ENCODE measurements at places on chromosomes 7 and 10. TPM values are rescaled to one million over a fixed set of nuclear protein-coding genes. Genes with fewer than 3 reads are reported as not detected.

CROT gene
- 12.7 TPM for total RNA-seq

- DNase-seq, result no peak
Measured at GRCh38 chr7:154575497-154575896, 427.4 kb downstream of the PAXIP1 start.

DNA sequence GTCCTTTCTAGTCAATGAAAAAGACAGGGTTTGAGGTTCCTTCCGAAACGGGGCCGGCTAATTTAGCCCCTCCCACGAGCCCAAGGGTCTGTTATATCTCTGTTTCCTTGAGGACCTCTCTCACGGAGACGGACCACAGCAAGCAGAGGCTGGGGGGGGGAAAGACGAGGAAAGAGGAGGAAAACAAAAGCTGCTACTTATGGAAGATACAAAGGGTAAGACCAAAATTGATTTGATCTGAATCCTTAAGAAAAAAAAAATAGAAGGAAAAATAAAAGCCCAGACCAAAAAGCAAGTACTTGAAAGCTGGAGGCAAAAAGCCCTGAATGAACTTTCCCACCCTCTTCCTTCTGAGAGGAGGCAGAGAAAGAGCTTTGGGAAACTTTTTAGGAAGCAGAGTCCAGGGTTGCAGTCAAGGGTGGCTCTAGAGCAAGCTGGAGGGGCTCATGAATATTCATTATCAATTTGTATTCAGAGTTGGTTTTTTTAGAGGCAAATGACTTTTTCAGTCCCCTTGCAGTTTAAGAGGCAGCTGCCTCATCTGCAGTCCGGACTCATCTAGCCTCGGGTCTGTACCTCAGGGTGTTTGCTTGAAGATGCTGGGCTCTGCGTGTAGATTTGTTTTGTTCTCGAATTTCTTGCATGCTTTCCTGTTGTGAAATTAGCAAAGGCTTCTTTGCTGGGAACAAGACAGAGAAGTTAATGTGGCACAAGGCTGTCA lies at the start of gene ENTPD1:
ENTPD1 (plus strand) TSS at position 123 of the 721 bp plus-strand sequence; CDS start at position 200, 77 bp downstream.
- no peak for DNase-seq

DNA sequence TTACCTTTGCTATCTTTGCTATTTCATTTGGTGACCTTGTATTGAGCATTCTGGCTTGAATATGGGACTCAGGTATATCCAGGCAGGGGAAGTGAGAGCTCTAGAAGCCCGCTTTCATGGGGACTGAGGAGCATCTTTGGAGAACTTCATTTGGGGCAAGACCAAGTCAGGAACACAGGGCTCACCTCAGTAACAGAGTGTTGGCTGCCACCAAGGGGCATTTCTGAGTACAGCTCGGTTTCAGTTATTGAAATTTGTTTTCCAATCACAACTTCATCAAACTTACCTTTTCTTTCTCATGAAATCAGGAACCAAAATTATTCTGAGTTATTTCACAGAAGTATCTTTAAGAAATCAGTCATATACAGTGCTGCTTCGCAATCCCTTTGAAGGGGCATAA lies 337.2 kb downstream of the C7orf25 start:
- DNase-seq, result no peak

VIPR2 gene
- 3.6 TPM for total RNA-seq

DNA sequence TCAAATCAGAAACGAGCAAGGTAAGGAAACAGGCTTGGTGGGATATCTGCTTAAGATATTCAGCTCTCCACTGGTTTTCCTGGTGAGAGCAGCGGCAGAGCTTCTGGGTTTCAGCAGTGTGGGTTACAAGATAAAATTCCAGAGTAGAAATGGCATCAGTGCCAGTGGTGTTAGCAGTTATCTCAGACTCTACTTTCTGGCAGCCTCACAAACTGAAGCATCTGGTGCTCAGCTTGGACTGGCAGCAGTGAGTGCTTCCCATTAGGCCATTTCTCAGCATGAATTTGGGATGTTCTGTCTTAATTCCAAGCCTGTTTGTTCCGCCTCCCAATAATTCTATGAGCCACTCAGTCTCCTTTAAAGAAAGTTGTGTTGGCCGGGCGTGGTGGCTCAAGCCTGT lies 6.9 kb upstream of the GSTO2 start:
- DNase-seq, result no peak

- no peak for DNase-seq
Measured at GRCh38 chr7:25763463-25763860, 388.5 kb upstream of the NFE2L3 start.

DNA sequence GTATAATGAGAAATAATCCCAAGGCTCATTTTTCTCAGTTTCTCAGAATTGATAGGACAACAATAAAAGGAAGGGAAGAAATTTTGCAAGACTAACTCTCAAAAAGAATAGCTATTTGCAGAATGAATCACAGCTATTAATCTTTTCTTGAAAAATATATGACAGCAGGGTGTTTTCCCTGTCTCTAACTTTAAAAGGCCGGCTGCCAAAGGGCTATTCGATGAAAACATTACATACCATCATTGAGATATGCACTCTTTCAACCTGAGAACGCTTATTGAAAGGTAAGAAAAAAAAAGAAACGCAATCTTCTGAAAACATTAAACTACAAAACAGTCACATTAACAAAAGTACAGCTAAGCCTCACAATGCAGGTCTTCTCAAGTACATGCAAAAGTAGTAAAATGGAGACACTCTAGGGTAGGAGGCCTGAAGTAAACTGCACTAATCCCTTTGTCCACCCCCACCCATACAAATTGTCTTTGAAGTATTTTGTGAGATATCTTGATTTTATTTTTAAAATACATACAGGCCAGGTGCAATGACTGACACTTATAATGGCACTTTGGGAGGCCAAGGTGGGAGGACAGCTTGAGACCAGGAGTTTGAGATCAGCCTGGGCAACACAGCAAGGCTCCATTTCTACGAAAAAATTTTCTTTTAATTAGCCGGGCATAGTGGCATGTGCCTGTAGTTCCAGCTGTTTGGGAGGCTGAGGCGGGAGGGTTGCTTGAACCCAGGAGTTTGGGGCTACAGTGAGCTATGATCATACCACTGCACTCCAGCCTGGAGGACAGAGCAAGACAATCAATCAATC lies 83.0 kb downstream of the PARD3 start:
- DNase-seq, result no peak

- no peak for DNase-seq
Measured at GRCh38 chr7:156668130-156668741, 27.7 kb downstream of the RNF32 start.

GALNT17 gene
- total RNA-seq, result 1.6 TPM

DNA sequence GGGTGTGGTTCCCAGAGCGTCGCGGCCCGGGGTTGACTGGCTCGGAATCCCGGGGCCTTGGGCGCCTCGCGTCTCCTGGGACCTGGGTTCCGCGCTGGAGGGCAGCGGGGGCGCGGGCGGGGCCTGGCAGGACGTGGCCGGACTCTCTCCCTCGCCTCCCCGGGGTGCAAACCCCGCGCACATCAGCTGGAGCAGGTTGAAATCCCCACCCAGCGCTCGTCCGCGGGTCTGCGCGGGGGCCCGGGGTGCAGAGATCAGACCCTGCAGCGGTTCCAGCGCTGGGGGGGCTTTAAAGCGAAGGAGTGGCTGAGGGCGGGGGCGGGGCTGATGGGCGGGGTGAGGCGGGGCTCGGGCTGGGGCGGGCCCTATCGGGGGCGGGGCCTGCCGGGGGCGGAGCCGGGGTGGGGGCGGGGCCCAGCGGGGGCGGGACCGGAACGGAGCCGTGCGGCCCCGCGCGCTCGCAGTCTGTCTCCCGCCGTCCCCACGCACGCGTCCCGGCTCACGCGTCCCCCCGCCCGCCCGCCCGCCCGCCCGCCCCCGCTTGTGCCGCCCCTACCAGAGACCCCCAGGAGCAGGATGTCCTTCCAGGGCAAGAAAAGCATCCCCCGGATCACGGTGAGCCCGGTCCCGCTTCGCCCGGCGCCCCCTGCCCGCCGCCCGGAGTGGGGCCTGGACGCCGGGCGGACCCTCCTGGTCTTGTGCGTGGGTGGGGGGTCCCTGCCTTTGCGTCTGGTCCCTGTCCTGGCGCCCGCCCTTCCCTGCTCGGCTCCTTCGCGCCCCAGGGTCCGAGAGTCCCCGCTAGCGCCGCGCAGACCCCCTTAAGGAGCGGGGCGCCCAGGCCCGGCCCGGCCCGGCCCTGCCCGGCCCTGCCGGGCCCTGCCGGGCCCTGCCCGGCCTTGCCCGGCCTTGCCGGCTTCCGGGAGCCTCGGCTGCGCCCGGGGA lies at the start of gene DPYSL4:
DPYSL4 (plus strand) TSS at position 461 of the 942 bp plus-strand sequence; CDS start at position 577, 116 bp downstream.
- no peak for DNase-seq

HMX3 gene
- not detected for total RNA-seq

DNA sequence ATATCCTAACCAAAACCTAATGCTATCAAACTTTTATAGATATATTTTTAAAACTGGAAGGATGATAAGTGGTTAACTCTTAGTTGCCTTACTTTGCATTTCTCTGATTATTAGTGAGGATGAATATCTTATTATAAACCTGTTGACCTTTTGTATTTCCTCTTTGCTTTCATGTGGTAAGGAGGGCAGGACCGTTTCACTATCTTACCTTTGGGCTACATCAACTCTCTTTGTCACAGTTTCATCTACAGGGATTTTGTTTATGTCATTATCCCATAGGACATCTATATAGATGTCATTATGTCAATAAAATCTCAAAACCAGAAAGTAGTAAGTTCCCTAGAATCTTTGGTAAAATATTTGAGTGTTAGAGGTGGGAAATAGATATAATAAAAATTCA lies 219.3 kb downstream of the THSD7A start:
- no peak for DNase-seq

GRCh38 chr10:70561558-70561957 lies 41.0 kb downstream of the PRF1 start:
- DNase-seq, result no peak
